ENCODE measurements at places on chromosomes 7 and 10.
A peak's percentile ranks its signal among the peaks of the same experiment; 100 is the strongest.

DNA sequence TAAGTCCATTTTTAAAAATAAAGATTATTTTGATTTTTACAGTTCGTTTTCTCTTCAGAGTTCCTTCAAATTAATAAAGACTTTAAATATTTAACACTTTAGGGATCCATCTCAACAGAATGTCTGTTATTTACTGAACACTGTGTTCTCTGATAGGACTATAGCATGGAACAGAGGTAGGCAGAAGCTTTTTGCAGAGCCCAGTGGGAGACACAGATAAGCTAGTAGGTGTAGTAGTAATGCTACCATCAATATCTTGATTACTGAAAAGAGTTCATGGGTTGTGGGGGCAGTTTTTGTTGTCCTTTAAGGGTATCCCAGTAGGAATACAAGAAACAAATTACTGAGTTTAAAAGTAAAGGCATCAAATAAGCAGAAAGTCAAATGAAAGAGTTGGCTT is 140.5 kb downstream of the HBP1 start:
- no peak for DNase-seq

DNA sequence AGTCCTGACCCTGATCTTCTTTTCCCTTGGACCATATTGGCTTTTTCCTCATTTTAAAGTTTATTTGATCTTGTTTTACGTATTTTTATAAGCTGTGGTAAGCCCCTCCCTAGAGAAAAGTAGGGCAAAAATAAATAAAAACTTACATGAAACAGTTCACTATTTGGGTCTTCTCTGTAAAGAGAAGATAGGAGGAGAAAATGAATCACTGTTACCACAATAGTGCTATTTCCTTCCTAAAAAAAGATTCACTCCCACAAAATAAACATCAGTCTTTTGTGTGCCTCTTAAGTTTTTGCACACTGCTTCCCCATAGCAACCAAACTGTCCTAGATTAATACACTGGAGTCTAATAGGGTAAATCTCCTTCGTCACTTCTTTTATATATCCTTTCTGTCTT is 1.4 kb upstream of the SVIL start:
- no peak for DNase-seq

GRCh38 chr10:22230158-22230833 is 12.5 kb upstream of the EBLN1 start:
- no peak for DNase-seq

DNA sequence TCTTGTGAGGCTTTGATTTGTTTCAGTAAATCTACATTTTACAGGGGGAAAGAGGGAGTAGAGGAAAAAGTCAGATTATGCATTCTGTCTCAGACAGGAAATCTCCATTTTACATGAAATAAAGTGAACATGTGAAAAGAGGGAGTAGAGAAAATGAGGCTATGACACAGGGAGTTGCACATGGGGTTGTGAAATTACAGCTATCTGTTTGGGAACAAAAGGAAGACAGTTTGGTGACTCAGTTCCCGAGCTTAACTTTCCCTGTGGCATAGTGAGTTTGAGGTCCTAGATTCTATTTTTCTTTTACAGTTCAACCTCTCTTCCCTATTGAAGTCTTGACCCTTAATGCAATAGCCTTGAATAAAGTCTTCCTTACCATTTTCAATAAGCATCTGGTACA is 63.2 kb upstream of the AGR3 start:
- no peak for DNase-seq

DNA sequence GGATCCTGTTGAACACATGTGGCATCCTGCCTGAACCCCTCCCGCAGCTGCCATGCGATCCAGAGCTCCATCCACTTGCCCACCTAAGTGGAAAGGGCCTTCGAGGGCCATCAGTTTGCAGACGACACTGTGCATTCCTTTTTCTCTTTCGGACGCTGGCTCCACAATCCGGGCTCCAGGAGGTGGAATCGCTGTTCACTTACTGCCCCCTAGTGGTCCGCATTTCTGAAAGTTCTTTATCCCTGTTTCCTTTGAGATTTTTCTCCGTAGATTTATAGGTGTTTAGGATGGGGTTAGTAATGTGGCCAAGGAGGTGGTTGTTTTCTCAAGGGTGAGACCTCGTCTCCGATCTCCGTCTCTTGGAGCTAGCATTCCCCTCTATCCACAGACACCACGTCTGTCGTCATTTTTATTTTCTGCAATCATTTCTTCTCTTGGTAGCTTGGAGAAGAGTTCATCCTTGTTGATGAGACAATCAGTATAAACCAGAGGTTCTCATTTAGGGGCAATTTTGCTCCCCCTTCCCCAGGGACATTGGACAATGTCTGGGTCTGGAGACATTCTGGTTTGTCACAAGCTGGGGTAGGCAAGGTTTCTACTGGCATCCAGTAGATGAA is 204.6 kb downstream of the ARHGAP21 start:
- peak; percentile 40 for DNase-seq

DNA sequence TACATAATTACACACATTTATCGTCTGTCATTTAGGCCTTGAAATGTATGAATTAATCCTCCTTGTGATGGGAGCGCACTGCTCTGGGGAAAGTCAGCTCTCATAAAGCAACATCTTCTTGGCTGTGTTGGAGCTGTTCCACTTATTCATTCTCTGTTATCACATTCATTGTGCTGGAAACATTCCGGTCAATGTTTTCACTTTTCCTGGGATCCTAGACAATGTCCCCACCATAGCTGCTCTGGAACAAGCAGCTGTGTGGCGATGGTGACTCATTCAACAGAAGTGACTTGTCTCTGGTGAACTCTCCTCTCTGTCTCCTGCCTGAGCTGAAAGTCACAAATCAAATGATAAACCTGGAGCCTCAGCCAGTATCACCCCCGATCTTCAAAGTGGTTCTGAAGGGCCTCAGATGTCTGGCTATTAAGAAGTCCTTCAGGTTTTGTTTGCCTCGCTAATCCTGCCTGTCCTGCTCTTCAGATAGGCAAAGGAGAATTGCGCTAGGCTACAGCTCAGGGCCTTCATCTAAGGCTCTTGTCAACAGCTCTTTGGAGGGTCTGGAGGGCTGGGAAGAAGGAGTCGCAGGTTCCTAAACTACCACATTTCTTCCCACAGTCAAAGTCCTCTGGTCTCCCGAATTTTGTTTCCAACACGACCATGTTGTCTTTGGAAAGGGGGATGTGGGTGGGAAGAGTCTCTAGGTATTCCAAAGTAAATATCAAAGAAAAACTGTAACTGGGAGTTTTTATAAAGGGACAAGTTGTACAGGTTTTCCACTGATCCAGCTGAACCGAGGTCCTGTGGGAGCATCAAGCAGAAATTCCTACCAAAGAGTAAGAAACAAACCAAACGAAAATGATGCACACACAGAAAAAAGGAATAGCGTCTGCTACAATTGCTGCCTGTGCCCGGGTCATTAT is 29.3 kb downstream of the KLF6 start:
- no peak for DNase-seq

Data from nucleus accumbens (tissue), 56 donors.